ENCODE measurements at places on chromosomes 5 and 9. TPM values are rescaled to one million over a fixed set of nuclear protein-coding genes. Genes with fewer than 3 reads are reported as not detected.
A peak's percentile ranks its signal among the peaks of the same experiment; 100 is the strongest.

DNA sequence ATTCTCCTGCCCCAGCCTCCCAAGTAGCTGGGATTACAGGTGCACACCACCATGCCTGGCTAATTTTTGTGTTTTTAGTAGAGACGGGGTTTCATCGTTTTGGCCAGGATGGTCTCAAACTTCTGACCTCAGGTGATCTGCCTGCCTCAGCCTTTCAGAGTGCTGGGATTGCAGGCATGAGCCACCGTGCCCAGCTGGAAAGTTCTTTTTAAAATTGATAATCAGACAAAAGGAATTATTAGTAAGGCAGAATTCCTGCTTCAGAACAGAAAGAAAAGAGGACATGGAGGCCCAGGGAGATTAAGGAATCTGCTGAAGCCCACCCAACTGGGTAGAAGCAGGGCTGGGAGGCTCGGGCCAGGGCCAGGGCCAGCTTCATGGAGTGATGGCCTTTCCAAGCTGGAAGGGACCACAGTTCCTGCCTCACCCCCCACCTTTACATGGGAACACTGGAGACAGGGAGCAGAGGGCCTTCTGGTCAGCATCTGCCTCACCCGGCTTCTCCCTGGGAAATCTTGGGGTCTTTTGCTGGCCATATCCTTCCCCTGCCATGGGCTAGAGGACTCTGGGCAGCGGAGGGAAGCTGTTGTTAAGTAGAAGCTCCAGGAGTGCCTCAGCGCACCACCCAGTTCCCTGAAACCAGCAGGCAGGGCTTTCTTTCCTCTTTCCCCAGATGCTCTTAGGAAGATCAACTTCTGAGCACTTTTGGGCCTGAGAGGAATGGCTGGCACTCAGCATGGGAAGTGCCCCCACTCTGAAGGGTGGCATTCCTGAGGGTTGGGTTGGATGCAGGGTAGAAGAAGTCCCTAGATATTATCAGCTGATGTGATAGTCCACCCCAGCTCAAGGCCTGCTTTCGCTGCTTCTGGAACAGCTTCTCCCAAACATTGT, 70.1 kb downstream of the RGS3 start:
- no peak for DNase-seq

- peak; percentile 89 for DNase-seq
Observed at GRCh38 chr9:119368681-119369581, at the start of gene BRINP1. TSS of gene BRINP1 (minus strand) at chr9:119369435. CDS start at chr9:119313355, 56,080 bp downstream.

- peak; percentile 48 for DNase-seq
Observed at GRCh38 chr9:132586830-132587591, 4.6 kb downstream of the BARHL1 start.

- no peak for DNase-seq
Observed at GRCh38 chr5:19988457-19988856, 457 bp upstream of the CDH18 start.

PRUNE2 gene
- total RNA-seq = 63.8 TPM

DNA sequence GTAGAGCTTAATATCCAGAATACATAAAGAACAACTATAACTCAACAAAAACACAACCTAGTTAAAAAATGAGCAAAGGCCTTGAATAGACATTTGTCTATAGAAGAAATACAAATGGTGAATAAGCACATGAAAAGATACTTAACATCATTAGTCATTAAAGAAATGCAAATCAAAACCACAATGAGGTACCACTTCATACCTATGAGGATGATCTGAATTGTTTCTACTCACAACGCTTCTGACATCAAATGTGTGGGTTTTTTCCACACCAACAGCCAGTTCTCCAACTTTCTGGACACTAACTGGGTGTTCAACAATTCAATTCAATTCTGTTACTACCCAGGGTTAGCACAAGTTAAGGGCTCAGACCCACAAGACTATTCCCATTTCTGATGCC, 22.0 kb downstream of the SREK1IP1 start:
- DNase-seq = no peak

SLC6A19 gene
- total RNA-seq = not detected

DNA sequence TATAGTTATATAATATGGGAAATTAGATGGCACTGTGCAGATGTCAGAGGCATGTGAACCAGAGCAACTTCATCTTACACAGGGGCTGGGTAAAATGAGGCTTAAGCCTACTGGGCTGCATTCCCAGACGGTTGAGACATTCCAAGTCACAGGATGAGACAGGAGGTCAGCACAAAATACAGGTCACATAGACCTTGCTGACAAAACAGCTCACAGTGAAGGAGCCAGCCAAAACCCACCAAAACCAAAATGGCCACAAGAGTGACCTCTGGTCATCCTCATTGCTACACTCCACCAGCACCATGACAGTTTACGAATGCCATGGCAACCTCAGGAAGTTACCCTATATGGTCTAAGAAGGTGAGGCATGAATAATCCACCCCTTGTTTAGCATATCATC, 479.4 kb downstream of the TLR4 start:
- DNase-seq = no peak

DNA sequence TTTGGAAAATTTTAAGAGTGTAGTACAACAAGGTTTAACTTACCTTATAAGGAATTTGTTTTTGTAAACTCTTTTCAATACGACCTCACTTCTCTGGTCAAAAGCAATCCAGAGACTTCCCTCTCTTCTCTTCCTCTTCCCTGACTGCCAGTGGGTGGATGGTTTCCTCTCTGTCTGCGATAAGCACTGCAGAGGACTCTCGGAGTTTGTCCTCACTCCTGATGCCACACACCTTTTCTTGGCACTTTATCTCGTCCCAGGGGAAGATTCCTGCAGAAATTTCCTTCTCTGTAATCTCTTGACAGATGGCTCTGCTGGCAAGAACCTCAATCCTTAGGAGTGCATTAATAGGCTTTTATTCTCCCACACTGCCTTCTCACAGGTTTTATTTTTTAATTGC, 641.6 kb downstream of the NR2F1-AS1 start:
- no peak for DNase-seq

GRCh38 chr9:137011907-137012675, 15.7 kb upstream of the CLIC3 start:
- DNase-seq = no peak

DNA sequence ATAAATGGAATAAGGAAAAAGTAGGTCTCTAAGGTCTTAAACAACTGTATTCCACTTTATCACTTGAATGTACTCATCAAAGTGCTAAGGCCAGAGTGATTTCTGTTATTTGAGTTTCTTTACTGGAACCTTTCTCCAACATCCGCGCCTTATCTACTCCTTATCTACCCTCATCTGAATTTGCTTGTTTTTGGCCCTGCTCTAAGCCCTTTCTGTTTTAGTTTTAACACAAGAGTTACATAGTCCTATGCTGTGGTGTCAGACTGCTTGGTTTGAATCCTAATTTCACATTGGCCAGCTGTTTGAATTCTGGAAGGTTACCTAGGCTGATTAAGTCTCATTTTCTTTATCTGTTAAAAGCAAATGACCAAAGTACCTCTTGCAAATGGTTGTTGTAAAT, 128.3 kb downstream of the PCSK5 start:
- no peak for DNase-seq

GMCL2 gene
- total RNA-seq = not detected

DNA sequence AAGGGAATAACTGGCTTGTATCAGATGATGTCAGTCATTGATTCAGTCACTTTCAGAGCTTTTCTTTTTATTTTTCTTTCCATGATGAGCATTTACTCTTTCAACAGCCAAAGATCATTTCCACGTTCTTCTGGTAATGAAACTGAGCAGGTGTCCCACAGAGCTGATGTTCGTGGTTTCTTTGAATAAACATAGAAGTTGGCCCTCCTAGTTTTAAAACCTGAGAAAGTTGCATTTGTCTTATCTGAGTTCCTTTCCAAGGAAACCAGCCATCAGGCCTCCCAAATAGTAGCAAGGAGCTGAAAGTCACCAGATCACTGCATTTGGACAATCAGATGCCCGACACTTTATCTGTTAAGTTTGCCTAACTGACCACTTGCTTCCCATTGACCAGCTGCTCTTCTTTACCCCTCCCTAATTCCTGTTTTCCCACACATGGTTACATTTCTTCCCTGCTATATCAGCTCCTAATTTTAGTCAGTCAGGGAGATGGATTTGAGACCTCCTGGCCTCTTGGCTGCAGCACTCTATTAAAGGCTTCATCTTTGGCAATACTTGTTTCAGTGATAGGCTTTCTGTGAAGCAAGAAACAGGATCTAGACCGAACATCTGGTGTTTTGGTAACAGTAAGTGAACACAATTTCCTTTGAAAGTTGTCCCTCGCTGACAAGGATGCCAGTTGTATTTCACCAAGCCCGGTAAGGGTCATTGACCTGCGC, 420.8 kb downstream of the CHSY3 start:
- DNase-seq = no peak

GRCh38 chr5:106321242-106321641, 1349.5 kb downstream of the EFNA5 start:
- no peak for DNase-seq

DNA sequence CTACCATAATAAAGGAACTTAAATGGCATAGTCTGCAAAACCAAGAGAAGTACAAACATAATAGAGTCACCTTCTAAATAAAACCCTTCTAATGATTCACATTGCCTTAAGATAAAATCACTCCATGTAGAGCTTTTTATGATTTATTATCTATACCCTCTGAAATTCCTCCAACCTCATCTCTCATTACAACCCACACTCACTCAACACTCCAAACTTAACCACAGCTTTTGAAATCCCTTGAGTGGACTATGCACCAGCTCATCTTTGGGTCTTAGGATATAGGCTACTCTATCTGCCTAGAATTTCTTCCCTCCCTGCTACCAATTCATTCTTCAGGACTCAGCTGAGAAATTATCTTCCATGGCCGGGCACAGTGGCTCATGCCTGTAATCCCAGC, 122.5 kb downstream of the CETN3 start:
- no peak for DNase-seq

- DNase-seq = peak; percentile 25
Observed at GRCh38 chr5:143771602-143772001, 40.4 kb upstream of the HMHB1 start.

DNA sequence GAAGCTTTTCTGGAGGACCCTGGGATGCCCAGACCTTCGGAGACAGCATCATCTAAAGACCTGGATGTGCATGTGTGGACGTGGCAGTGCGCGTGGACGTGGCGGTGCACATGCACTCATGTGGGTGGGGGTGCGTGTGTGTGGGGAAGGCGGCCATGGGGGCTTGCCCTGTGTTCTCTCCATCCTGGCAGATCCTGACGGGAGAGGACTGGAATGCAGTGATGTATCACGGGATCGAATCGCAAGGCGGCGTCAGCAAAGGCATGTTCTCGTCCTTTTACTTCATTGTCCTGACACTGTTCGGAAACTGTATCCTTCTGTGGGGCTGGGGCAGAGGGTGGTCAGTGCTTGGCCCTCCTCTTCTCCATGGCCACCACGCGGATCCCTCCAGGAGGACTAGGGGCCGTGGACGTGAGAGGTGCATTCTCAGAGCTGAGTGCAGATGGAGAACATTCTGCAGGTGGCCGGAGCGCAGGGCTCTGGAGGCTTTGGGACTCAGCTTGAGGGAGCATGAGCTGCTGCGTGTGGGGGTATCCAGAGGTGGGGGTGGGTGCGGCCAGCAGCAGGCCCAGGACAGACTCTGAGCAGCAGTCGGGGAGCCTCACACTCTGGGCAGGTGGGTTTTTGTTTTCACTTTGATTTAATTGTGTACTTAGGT, 129.1 kb downstream of the CACNA1B start:
- no peak for DNase-seq

DNA sequence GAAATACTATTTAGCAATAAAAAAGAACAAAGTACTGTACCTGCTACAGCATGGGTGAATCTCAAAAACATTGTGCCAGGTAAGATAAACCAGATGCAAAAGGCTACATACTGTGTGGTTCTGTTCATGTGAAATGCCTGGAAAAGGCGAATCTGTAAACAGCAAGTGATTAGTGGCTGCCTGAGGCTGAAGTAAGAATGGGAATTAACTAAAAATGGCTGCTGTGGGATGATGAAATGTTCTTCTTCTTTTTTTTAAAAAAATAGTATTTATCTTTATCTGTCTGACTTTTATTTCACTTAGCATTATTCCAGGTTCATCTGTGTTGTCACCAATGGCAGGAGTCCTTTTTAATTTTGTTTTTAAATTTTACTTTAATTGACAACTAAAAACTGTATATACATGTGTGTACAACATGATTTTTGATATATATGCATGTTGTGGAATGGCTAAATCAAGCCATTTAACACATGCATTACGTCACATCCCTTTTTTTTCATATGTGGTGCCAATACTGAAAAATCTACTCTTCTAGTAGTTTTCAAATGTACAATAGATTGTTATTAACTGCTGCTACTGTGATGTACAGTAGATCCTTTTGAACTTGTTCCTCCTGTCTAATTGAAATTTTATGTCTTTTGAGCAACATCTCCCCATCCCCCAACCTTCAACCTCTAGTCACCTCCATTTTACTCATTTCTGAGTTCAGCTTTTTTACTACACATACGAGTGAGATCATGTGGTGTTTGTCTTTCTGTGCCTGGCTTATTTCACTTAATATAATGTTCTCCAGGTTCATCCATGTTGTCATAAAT, 62.9 kb upstream of the TNFAIP8 start:
- DNase-seq = no peak

DNA sequence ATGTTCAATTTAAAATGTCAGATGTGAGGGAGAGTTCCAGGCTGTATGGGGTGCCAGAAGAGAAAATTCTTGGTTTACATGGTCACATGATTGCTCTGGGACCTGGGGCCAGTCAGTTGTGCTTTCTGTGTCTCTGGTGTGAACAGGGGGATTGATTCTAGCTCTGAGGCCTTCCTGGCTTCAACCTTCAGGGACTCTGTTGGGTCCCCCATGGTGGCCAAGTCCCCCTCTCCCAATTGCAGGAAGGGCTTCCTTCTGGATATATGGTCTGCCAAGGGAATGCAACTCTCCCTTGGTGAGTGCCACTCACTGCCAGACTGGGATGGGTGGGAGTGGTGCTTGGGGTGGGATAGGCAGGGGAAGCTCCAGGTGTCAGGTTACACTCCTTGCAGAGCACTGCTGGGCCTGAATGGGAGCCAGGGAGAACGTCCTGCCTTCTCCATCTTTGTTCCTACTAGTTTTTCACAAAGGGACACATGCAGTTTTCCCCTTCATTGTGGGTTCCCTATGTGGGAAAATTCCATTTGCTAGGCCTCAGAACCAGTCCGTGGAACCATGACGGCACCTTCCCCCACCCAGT, 153.2 kb downstream of the MELK start:
- no peak for DNase-seq

DNA sequence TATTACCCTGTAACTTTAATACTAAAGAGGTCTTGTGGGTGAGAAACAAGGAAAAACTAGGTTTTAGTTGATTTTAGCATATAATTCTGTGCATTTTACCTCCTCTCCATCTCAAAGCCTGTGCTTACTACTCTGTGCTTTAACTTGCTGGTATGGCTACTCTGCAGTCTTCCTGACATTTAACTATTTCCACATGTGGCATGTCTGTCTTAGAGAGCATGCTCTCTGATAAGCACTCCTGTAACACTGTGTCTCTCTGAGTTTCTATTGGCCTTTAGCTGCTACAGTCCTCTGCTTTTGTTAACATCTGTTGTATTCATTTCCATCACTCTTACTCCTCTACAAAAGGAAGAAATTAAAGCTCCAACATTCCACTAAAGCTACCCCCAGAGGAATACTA, 418.3 kb downstream of the RAB3C start:
- DNase-seq = no peak

- DNase-seq = peak; percentile 14
Observed at GRCh38 chr5:85334-85995, 6.5 kb upstream of the PLEKHG4B start.

- DNase-seq = no peak
Observed at GRCh38 chr5:113057557-113057984, 81.0 kb downstream of the DCP2 start.

SLC46A2 gene
- total RNA-seq = not detected

GRCh38 chr5:91101600-91102379, 281.3 kb downstream of the ARRDC3 start:
- DNase-seq = peak; percentile 70

CAVIN4 gene
- 32.9 TPM for total RNA-seq

ADAMTS2 gene
- total RNA-seq = 23.5 TPM
